ENCODE measurements at places on chromosomes 6 and 20.

DNA sequence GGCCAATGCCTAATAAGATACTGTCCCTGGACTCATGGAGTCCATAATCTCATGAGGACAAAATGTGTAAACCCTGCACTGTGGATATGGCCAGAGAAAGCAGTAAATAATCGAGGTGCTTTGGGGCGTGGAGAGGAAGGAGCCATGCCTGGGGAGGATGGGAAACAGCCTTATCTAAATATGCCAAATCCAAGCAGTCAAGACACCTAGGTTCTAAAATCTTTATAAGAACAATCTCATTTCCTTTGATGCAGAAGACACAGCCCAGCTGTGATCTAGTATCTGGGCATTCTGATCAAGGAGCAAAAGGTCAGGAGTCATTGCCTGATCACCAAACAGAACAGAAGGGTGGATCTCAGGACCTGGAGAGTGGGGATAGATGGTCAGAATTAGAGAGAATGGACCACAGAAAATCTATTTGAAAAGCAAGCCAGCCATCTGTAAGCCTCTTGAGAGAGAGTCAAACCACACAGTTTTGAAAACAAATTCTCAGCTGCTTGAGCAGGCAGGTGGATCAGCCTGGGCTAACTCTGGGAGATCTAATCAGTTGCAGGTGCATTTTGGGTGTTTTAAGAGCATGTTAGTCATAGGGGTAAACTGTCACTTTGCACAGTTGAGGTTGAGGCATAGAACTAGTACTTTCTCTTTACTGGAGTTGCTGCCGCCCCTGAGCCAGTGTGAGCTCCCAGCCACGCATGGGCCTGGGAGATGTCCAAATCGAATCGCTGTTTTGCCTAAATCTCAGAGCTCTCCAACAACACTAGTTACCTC lies 130.8 kb upstream of the TNFAIP3 start:
- ATAC-seq = no peak

DNA sequence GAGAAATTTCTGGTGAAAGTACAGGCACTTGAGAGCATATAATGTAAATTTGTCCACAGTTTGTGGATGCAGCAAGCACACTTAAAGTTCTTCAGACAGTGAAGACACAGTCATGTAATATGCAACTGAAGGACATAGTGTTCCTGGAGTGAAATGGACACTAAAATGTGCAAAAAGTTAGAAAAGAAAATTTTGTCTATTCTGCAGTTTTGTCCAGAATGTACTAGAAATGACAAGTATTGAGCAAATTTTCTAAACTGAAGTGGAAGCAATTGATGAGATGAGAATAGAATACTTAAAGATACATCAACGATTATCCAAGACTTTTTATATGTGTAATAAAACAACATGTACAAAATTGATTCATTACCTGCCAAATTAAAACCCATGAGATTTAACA lies 647.0 kb upstream of the IMPG1 start:
- no peak for ATAC-seq

GRCh38 chr6:157487110-157487773 lies 106.3 kb downstream of the ZDHHC14 start:
- no peak for ATAC-seq

DNA sequence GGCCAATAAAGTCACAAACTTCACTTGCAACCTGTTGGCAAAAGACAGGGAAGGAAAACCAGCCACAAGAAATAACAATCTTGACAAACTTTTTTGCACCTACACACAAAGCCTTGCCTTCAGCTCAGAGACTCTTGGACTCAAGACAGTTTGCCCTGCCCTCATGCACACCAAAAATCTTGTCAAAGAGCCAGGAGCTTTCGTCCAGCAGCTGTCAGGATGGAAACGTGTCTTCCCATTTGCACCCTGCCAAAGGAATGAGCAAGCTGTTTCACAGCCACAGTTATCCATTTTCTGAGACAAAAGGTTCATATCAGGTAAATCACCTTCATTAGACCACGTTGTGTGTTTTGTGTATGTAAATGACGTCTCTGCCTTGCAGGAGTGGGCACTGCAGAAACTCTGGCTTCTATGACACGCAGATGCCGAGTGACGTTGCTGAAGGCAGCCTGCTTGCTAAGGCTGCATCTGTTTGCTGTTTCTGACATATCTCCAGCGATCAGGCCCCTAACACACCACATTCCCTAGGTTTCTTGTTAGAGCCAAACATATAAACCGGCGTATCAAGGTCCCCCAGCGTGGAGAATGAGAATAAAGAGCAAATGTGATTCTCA lies 193.4 kb downstream of the SYNDIG1 start:
- no peak for ATAC-seq

DNA sequence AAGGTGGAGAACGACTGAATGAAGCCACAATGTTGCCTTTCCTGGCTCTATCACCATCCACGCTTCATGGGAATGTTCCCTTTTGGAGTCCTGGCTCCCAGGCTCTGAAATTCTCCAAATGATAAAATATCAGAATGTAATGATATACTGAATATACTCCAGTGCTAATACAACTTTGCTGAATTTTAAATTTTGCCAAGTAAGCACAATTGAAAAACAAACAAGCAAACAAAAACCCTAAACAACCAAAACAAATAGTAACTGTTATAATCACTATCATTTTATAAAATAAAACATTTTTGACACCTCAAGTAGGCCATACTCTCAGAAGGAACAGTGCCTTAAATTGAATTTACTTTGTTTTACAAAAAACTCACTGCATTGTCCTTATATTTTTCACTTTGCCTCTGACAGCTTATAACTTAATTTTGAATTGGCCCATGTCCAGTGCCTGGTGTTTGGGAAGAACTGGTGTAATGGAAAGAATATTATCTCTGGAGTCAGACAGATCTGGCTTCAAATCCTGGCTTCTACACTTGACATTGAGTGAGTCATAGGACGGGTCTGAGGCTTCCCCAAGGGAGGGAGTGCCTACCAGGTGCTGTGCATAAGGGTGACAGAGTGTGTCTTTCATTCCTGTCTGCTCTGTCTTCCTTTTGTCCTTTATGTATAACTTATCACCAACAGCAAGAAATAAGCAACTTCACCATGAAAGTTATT lies 698.3 kb downstream of the EPM2A start:
- ATAC-seq = no peak

GRCh38 chr6:47130086-47130485 lies 88.0 kb upstream of the ADGRF1 start:
- ATAC-seq = peak; percentile 78

DNA sequence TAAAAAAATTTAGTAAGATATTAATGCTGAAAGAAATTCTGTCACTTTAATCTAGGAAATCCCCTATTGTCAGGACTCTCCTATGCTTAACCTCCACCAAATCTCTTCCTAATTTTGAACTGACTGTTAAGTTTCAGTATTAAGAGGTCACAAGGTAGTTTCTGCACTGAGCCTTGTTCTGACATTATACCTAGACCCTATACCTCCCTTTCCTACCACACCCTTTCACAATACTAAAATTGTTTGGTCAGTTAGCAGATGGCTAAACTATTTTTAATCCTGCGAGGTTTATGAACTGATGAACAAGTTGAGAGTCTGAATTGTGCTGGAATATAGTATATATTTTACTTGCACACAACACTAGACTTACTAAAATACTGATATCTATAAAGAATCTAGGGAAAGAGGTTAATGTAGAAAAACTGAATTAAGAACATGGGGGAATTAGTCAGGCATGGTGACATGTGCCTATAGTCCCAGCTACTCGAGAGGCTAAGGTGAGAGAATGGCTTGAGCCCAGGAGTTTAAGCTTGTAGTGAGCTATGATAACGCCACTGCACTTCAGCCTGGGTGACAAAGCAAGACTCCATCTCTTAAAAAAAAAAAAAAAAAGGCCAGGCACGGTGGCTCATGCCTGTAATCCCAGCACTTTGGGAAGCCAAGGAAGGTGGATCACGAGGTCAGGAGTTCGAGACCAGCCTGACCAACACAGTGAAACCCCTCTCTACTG lies 51.5 kb downstream of the HBS1L start:
- ATAC-seq = no peak

GRCh38 chr20:31811198-31811597 lies 8.0 kb upstream of the MYLK2 start:
- ATAC-seq = no peak

GRCh38 chr6:33856655-33857054 lies 52.9 kb upstream of the MLN start:
- ATAC-seq = no peak

DNA sequence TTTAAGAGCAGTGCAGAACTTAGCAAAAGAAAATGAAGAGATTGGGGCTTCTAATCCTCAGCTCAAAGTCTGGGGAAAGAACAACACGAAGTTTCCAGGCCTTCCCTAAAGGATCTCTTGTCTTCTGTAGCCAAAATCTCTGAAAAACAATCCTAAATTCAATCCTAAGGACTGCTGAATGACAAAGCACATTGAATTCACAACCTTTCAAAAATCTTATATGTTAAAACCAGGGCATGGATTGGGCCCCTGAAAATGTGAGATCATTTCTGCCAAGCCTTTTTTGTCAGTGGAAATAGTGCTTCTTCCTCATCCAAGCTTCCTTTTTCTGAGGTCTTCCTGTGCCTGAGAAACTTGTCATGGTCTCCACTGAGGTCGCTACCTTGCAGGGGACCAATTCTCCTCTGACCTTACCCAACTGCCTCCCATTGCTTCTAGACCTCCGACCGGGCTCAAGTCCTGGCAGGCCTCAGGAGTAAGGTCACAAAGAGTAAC lies 126.2 kb upstream of the ARID1B start:
- ATAC-seq = no peak

DNA sequence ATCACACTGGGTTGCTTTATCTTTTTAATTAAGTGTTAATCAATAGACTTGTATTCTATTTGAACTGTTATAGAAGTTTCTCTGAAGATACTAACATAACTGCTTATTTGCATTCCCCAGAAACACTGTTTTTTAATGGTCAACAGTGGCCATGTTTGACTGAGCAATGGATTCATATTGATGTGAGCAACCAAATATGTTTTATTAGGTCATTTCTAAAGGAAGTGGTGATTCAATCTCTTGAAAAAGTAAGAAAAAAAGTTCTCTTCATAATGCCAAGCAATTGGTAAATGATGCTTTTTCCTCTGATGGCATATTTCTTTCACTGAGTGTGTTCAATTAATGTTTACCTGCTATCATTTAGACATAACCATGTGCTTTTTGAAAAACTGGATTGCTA lies 593.0 kb upstream of the CITED2 start:
- ATAC-seq = no peak

DNA sequence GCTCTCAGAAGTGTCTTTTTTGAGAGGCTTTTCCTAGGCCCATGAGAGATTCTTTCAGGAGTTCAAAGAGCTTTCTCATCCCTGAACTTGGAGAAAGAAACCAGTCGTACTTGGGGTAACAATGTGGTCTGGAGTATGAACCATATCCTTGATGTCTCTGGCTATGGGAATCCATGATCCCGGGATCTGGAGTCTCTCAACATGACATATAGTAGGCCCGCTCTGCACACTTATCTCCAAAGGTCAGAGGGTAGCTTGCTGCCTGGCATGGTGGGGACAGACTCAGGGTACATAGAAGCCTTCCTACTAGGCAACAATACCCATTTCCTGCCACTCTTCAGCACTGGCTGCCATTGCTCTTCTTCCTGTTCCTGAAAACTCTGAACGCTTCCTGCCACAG lies 42.2 kb upstream of the NFATC2 start:
- ATAC-seq = no peak

DNA sequence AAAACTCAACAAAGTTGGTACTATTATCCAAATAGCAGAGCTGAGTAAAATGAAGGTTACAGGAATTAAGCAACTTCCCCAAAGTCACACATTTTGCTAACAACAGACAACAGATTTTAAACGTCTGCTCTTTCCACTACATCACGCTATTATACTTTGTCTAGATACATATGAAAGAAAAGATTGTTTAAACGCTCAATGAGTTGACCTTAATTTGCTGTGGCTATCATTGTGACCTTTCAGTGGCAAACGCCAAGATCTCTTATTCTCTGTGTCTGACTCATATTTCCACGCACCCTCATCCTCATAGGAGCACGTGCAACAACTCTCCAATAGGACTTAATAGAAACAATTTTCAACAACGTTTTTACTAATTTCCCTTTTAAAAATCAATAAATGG lies 540.1 kb downstream of the MAFB start:
- ATAC-seq = no peak

- ATAC-seq = no peak
Observed at GRCh38 chr6:148566664-148567350, 180.0 kb upstream of the UST start.

All from motor neuron (in vitro differentiated cells).